ENCODE measurements at places on chromosomes 2 and 18. TPM values are rescaled to one million over a fixed set of nuclear protein-coding genes. Genes with fewer than 3 reads are reported as not detected.

Gene SERPINB3
- 0.05 TPM for polyA plus RNA-seq

Gene MYO7B
- polyA plus RNA-seq, result 0.46 TPM

Gene AQP12A
- not detected for polyA plus RNA-seq

Gene PLCL1
- 10.5 TPM for polyA plus RNA-seq

Gene ICOS
- polyA plus RNA-seq, result 0.40 TPM

Gene SH2D6
- polyA plus RNA-seq, result 0.12 TPM

Gene PNPT1
- polyA plus RNA-seq, result 10.7 TPM

DNA sequence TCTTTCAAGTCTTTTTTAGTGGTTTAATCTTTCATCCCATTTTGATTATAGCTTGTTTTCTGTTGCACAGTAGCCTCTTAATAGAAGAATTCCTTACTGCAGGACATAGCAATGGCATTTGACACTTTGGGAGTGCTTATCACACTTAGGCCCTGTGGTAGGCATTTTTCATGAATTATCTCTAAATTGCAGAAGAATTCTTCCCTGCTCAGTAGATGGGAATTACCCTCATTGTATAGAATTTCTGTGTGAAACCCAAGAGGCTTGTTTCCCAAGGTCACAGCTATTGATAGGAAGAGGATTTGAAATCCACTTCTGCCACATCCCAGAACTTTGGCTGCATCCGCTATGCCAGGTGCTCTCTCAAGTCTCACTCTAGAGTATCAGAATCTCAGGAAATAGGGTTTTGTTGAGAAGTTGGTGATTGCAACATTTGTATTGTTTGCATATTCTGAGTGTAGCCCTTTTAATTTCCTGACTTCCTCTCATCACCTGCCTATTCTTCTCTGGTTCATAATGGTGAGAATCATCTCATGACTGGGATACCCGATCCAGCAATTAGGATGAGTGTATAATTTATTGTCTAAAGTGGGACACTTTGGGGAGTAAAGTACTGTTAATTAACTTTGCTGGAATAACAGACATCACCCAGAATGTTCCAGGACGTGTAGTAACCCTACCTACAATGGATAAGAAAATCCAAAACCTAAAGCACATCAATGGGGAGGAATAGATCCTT lies 255.2 kb upstream of the RASGRP3 start:
- no peak for DNase-seq

- no peak for DNase-seq
These were observed 151.1 kb downstream of the GALNT1 start for GRCh38 chr18:35732636-35733035.

GRCh38 chr2:27640722-27641245 lies 11.9 kb downstream of the GPN1 start:
- DNase-seq, result no peak

- no peak for DNase-seq
These were observed 9.8 kb upstream of the YWHAQ start for GRCh38 chr2:9640403-9641104.

- DNase-seq, result peak; percentile 95
These were observed 90.7 kb upstream of the CTDP1 start for GRCh38 chr18:79588636-79589481.

DNA sequence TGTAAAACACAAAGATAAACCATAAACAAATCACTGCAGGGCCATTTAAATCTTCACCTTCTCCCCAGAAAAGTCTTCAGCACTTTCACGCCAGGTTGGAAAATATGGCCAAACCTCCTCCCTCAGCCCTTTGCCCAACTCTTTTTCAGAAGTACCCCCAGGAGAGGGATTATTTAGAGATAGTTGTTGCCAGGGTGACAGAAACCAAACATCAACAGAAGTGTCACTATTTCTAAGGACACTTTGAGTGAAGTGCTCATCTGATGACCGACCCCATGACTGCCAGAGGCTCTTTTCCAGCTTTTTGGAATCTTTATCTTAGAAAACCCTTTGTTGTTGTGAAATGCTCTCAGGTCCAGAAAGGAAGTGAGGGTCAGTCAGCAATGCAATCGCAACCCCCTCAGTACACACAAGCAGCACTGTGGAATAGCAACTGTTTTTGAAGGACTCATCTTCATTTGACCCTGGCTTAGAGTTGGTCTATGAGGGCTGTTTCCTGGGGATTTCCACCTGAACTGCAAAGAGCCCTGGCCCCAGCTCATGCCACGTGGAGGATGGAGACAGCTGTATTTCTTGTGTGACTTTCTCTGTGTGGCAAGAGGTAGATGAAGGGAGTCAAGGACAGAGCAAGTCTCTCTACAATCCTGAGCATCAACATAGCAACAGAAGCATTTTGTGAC lies 114.0 kb upstream of the STON1 start:
- no peak for DNase-seq

DNA sequence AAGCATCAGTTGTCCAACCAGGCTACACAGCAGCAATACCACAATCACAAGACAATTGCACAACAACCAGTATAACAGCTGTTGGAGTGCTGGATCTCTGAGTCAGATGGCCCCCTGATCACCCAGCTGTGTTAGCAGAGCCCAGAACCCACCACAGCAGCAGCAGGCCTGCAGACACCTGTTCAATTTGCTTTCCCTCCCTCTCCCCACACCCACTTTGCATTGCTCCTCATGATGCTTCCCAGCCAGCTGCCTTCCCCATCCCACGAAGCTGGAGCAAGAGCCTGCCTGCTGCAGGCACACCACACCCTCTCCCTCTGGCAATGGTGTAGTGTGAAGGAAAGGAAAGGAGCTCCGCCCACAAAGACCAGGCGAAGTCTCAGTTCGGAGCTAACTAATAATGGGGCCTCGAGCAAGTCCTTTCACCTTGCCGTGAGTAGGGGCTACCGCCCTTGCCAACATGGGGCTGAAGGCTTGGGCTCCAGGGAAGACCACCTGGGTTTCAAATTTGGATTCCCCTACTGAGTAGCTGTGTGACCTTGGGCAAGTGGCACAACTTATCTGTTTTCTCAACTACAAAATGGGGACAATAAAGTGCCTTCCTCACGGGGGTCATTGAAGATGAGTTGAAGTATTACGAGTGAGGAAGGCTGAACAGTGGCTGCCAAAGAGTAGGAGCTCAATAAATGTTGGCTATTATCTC lies 19.4 kb upstream of the ZBTB7C start:
- DNase-seq, result no peak

DNA sequence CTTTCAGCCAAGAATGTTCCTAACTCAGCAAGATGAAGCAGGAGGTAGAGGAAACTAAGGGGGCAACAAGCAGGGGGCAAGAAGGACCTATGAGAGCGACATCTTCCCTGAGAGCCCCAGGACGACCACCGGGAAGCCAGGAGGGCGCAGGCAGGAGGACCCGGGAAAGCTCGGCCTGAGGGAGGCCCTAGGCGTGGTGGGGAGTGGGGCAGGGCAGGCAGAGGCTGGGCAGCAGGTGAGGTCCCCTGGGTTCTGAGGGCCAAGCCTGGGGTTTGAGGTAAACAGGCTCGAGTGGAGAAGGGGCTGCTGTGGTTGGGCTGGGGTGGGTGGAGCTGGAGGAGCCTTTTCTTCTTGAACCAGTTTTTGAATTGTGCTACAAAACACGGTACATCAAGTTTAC lies 1.3 kb upstream of the ALPI start:
- DNase-seq, result no peak

GRCh38 chr18:24231773-24232735 lies 93.2 kb downstream of the CABYR start:
- DNase-seq, result no peak

- DNase-seq, result no peak
These were observed 1362.2 kb upstream of the TMEFF2 start for GRCh38 chr2:193556766-193557470.

GRCh38 chr2:165402162-165402561 lies 67.3 kb upstream of the CSRNP3 start:
- DNase-seq, result no peak

DNA sequence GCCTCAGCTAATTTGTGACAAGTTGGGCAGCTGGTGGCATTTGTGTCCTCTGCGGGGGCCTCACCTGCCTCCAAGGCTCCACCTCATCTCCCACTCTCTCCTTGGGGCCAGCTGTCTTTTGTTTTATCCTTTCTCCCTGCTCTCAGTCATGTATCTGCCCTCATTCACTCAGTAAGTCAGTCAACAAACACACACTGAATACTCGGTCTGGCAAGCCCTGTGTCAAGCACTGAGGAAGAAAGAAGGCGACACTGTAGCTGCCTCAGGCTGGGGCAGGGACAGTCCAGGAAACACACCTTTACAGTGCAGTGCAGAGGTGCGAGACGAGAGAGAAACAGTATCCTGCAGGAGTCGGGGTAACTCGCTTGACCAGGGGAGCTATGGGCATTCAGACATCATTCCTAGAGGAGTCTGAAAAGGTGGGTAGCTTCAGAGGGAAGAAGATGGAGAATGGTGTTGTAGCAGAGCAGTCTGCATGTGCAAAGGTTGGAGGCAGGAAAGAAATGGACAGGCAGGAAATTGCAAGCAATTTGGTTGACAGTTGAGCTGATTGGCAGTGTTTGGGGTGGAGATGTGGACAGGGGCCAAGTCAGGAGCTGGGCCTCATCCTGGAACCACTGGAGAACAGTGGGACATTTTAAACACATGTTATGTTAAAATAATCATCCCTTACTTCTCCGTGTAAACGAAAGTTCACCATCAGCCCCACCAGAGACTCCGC lies 34.9 kb downstream of the SCTR start:
- no peak for DNase-seq

DNA sequence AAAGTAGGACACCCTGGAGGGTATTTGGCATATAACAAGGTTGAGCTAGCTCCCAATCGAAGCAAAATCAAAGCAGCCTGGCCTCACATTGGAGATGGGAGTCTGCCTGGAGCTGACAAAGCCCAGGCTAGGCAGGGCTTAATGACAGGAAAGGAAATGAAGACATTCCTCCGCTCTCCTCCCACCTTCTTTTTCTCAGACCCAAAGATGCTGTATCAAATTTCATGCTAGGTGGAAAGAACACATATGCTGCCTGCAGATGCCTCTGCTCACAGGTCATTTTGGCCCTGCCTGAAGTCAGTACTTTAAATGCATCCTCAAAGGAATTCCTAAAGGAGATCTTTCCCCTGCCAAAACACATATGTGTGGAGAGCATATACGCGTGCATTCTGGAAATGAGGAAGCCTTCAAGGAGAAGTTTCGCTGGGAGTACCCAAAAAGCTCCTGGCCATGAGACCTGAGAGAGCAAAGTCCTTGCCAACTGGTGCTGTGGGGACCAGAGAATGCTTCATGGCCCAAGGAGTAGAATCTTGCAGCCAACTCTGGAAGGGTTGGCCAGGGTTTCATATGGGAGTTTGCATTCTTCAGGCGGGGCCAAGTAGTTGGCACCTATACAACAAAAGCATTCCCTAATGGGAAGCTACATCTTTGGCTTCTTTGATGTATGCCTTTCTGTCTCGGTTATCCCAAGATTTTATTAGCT lies 88.0 kb downstream of the AQP4 start:
- DNase-seq, result no peak

DNA sequence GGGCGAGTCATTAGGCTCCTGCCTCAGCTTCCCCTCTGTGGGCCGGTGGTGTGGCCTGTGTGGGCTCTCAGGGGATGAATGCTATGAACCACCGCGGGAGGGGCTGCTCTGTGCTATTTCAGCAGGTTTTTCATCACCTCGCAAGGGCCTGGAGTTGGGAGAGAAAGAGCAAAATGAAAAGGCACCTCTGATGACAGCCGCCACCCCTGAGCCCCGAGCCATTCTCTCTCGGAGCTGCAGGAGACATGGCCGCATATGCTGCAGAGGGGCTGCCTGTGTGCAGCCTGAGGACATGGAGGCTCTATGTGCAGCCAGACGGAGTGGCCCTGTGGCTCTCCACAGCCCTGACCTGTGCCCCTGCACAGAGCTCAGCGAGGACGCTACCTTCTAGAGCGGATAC lies 96.2 kb upstream of the CTDP1 start:
- DNase-seq, result peak; percentile 9

DNA sequence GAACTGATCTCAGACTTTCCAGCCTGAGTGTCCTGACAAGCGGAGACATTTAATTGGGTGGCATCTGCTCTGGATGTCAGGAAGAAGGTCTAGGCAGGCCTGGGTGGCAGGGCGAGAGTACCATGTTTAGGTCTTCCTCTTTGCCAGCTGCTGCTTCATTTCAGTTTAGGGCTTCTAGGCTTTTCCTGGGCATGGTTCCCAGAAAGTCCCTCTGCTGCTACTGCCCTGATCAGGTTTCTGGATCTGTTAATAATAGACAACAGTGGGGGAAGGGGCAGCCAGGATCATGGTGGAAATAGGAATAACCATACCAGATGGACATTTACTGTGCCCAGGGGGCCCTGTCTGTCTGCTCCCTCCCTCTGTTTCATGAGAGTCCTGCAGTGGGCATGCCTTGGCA lies 2.3 kb upstream of the PLCD4 start:
- DNase-seq, result no peak

GRCh38 chr2:179255129-179255528 lies 9.5 kb downstream of the SESTD1 start:
- no peak for DNase-seq

- no peak for DNase-seq
These were observed 22.5 kb downstream of the ALS2 start for GRCh38 chr2:201758234-201758633.

DNA sequence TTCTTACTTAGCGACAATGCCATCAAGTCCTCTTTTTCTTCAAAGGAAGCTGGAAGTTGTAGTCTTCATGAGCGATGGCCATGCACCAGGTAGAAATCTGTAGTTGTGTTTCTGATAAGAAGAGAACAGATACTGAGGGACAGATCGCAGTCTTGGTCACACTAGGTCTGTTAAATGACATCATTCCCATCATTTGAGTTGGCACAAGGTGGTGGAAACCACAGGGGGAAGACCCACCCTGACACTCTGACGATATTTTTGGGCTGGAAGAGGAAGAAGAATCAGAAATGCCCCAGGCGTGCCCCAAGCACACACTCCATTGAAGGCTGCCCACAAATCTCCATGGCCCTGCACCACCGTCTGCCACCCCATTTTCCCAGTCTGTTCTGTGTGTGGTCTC lies 89.0 kb upstream of the BOD1L2 start:
- no peak for DNase-seq

- DNase-seq, result no peak
These were observed 36.8 kb downstream of the PARD6G start for GRCh38 chr18:80210312-80211083.

- no peak for DNase-seq
These were observed 32.6 kb upstream of the ANXA4 start for GRCh38 chr2:69709290-69709689.

GRCh38 chr2:232629129-232629475 lies 4.3 kb upstream of the EFHD1 start:
- DNase-seq, result no peak

GRCh38 chr2:185012643-185013042 lies 414.3 kb downstream of the ZNF804A start:
- DNase-seq, result no peak

DNA sequence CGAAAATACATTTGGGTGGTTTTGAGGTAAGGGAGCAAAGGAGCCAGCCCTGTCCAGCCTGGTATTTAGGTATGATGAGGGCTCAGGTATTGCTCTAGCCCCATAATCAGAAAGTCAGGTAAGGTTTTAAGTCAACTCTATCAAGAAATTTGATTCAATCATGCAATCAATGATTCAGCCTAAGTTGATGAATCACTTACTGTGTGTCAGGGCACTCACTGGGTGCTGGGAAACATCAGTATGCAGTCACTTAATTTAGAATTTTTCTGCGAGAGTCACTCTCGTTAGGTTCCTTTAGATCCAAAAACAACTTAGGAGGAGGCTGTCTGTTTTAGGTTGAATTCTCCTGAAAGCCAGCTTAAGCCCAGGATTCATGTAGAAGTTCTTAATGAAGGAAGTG lies 17.7 kb upstream of the SERPINB2 start:
- DNase-seq, result no peak

- DNase-seq, result no peak
These were observed 11.1 kb upstream of the CYS1 start for GRCh38 chr2:10091182-10091888.

Measured in ovary (tissue), 10 donors.